ENCODE measurements at places on chromosomes 16 and 17. TPM values are rescaled to one million over a fixed set of nuclear protein-coding genes. Genes with fewer than 3 reads are reported as not detected.

Gene JMJD8
- total RNA-seq: 52.2 TPM

DNA sequence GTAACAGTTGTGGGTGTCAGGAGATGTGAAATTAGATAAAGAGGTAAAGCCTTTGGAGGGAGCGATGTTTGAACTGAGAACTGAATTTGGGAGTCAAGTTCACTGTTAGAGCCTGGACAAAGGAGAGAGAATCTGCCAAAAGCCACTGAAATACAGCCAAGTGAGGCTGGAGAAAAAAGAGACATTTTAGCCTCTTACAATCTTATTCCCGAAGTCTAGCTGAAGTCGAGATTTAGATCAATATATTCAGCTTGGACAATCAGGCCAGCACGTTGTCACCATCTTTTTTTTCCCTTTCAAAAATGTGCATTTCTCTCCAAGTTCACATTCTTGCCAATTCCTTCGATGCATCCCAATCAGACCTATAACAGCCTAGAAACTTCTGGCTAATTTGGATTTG is 312.2 kb downstream of the RBFOX1 start:
- H3K36me3 ChIP-seq: no peaks in the 10 kb centered on the region
- peaks cover 31% of the 10 kb centered on the region for H3K27me3 ChIP-seq
- no peak for DNase-seq
- H3K4me1 ChIP-seq: peaks cover 2% of the 10 kb centered on the region
- H3K4me3 ChIP-seq: no peak overlapping the region

- peak; percentile 14 for DNase-seq
- H3K36me3 ChIP-seq: no peaks in the 10 kb centered on the region
- H3K27me3 ChIP-seq: no peaks in the 10 kb centered on the region
- H3K4me1 ChIP-seq: no peaks in the 10 kb centered on the region
Observed at GRCh38 chr17:33686171-33686570, 393.1 kb upstream of the ASIC2 start.

DNA sequence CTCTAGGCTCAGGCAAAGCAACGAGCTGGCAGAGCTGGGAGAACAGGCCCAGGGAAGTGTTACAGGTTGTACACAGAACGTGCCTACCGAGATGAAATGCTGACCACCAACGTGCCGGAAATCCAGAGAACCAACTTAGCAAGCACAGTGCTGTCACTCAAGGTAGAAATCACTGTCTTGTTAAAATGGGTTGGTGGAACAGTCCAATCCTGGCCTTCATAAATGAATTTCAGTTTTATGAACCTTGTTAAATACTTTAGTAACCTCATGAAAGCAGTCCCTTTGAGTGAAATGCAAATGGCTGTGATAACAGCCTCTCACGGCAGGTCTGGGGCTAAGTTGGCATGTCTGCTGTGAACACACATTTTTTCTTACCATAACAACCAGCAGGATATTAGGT is 29.0 kb downstream of the ETV4 start:
- no peak overlapping the region for H3K4me3 ChIP-seq
- peak overlapping the region; percentile 21 for H3K27ac ChIP-seq
- H3K27me3 ChIP-seq: no peaks in the 10 kb centered on the region
- no peak for DNase-seq

- no peak for DNase-seq
- no peak overlapping the region for H3K4me3 ChIP-seq
- H3K27ac ChIP-seq: no peak overlapping the region
- peaks cover 9% of the 10 kb centered on the region for H3K4me1 ChIP-seq
Observed at GRCh38 chr16:51752438-51752995, 601.4 kb upstream of the SALL1 start.

DNA sequence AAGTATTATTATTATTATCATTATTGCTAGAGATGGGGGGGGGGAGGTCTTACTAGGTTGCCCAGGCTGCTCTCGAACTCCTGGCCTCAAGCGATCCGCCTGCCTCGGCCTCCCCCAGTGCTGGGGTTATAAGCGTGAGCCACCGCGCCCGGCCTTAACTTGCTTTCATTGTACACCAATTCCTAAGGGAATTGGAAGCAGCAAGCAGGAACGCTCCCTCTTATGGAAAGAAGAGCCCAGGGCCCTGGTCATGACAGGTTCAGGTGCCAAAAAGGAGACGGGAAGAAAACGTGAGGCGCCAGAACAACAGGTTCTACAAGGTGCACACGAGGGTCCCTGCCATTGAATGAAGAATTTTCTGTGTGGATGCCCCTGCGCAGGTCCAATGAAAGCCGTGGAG is 540 bp upstream of the RPL38 start:
- H3K27me3 ChIP-seq: peaks cover 35% of the 10 kb centered on the region
- H3K36me3 ChIP-seq: peaks cover 13% of the 10 kb centered on the region
- H3K4me1 ChIP-seq: peaks cover 17% of the 10 kb centered on the region
- peak overlapping the region; percentile 13 for H3K27ac ChIP-seq
- no peak for DNase-seq

DNA sequence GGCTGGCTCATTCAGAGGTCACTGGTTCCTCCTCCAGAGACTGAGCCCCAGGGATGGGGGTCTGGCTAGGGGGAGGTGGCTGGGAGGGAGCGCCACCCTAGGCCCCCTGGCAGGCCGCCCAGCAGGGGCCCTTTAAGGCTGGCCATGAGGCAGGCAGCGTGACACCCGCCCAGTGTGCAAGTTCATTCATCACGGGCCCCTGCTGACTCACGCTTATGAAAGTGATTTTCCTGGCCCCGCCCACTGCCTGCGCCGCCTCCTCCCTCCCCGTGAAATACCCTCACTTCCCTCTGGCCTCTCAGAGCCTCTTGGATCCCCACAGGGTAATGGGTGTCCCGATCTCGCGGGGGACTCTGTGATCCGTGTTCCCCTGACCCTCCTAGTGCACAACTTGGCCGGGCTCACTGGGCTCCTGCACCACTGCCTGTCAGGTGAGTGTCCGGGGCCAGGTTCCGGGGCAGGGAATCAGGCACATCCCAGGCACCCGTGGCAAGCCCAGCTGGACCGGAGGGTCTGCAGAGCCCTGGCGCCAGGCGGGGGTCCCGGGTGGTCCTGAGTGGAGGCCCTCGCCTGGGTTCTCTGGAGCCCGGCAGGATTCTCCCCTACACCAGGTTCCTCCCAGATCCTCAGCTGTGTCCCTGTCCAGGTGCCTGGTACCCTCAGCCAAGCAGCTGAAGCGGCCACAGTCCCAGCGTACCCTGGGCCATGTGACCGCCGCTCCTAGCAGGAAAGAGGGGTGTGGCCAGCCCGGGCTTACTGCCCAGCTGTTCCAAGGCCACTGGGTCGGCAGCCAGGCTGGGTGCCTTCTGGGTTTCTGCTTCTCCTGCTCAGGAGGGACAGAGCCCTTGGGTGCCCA is at the start of gene OSGIN1:
Gene OSGIN1, plus strand, starts transcription at position 301 of the 856 bp plus-strand sequence. CDS start 4,432 bp downstream, outside the sequence.
- DNase-seq: no peak
- peak within 1 kb of the TSS; percentile 87 for H3K27ac ChIP-seq
- no peaks in the 10 kb centered on the region for H3K36me3 ChIP-seq
- H3K4me3 ChIP-seq: peak within 1 kb of the TSS; percentile 55
- peaks cover 7% of the 10 kb centered on the region for H3K27me3 ChIP-seq
- H3K4me1 ChIP-seq: peaks cover 11% of the 10 kb centered on the region

DNA sequence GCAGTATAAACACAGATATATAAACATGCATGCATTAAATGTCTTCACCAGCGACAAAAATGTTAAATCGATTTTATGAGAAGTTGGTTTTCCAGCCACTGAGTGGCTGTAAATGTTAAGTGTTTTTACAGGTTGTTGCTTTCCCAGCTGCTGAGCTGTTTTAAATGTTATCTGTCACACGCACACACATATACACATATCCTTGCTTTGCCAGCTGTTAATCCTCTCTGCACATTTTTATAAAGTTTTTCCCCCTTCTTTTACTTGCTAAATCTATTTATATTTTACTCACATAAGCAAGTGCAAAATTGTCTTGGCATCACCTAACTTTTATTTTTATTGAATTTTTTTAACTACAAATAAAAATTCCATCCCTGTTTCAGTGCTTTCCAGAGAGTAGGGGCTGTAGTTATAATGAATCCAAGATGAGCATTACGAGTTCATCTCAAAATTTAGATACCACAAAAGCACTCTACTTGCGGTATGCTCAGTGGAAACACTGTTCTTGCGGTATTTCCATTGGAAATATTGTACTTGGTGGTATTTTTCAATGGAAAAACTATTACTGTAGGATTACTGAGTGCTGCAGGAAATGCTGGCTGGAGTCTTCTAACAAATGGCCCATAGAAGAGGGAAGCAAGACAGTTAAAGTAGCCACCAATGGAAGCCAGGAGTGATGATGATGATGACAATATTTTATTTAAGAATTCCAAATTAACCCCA is 124.9 kb upstream of the KCNJ16 start:
- no peaks in the 10 kb centered on the region for H3K4me1 ChIP-seq
- H3K36me3 ChIP-seq: no peaks in the 10 kb centered on the region
- no peaks in the 10 kb centered on the region for H3K27me3 ChIP-seq
- H3K27ac ChIP-seq: no peak overlapping the region
- no peak for DNase-seq

- H3K4me1 ChIP-seq: no peaks in the 10 kb centered on the region
- peak overlapping the region; percentile 90 for H3K27ac ChIP-seq
- H3K27me3 ChIP-seq: no peaks in the 10 kb centered on the region
- H3K36me3 ChIP-seq: peaks cover 22% of the 10 kb centered on the region
- H3K4me3 ChIP-seq: no peak overlapping the region
Observed at GRCh38 chr16:81696166-81696960, 82.7 kb upstream of the PLCG2 start.

DNA sequence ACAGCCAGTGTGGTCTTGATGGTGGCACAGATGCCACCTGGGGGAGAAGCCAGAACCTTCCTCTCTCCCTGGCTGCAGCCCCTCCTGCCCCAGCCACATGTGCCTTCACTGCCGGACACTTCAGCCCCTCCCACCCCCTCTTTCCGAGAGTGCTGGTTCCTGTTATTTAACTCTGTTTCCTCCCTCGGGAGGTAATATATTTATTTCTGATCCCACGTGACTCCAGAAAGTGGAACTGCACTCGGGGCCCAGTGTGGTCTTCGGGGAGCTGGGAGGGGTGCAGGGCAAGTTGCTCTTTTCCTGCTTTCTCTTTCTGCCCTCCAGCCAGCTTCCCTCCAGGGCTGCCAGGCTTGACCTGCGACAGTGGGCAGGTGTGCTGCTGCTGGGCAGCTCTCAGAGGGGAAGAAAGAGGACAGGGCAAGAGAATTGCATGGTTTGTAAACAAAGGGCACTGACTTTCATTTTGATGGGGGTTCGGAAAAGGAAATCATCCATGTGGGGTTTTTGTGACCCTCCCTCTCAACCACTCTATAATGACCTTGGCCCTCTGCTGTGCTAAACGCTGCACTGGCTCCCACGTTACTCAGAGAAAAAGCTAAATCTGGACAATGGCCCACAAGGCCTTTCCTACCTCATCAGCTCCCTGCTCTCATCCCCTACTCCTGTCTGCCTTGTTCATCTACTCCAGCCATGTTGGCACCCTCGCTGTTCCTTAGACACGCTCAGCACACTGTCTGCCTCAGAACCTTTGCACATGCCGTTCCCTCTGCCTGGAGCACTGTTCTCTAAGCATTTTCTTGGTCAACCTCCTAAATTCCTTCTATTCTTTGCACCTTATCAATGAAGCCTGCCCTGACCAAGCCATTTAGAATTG is 8.2 kb upstream of the CIITA start:
- no peak for DNase-seq
- H3K4me3 ChIP-seq: no peak overlapping the region
- H3K27ac ChIP-seq: no peak overlapping the region
- no peaks in the 10 kb centered on the region for H3K4me1 ChIP-seq
- H3K27me3 ChIP-seq: peaks cover 26% of the 10 kb centered on the region
- no peaks in the 10 kb centered on the region for H3K36me3 ChIP-seq

- peak overlapping the region; percentile 81 for H3K4me3 ChIP-seq
- H3K4me1 ChIP-seq: peaks cover 13% of the 10 kb centered on the region
- peaks cover 18% of the 10 kb centered on the region for H3K36me3 ChIP-seq
- peak overlapping the region; percentile 65 for H3K27ac ChIP-seq
- no peaks in the 10 kb centered on the region for H3K27me3 ChIP-seq
- peak; percentile 66 for DNase-seq
Observed at GRCh38 chr17:51166987-51167931, 1.0 kb downstream of the NME2 start.

DNA sequence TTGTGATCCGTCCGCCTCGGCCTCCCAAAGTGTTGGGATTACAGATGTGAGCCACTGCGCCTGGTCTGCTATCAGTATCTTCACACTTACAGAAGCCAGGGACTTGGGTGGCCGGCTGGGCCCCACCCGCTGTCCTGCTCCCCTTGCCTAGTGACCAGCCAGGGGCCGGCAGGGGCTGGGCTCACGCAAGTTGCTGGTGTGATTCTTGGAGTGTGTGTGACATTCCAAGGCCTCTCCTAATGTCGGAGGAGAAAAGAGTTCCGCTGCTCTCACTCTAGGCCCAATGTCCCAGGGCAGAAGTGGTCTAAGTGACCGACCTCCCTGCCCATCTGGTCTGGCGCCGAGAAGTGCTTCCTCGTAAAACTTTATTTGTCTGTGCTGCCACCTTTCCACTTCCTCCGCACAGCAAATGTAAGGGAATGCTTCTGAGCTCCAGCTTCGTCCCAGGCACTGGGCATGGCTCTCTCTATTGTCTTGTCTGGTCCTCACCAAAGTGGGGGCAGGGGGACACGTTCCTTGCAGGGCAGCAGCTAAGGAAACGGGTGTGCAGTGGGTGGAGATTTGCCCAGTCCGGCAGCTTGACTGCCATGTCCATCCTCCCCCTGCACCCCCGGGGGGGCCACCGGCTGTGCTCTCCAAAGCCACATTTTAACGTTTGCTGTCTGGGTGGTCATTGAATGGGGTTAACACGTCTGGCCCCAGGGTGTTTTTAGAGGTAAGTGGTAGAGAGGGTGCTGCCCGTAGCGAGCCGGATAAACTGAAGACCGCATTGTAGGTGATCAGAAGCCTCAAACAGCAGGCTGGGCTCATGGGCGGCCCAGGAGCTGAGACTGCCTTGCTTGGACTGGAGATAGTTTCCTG is 7.8 kb upstream of the GSE1 start:
- peaks cover 2% of the 10 kb centered on the region for H3K36me3 ChIP-seq
- DNase-seq: no peak
- peaks cover 41% of the 10 kb centered on the region for H3K4me1 ChIP-seq
- no peak overlapping the region for H3K4me3 ChIP-seq

- DNase-seq: no peak
- no peaks in the 10 kb centered on the region for H3K4me1 ChIP-seq
- no peak overlapping the region for H3K4me3 ChIP-seq
- H3K27ac ChIP-seq: no peak overlapping the region
Observed at GRCh38 chr17:47641202-47641601, 8.5 kb upstream of the KPNB1 start.

GRCh38 chr17:48282303-48282702 is 147.7 kb downstream of the SKAP1 start:
- no peaks in the 10 kb centered on the region for H3K27me3 ChIP-seq
- H3K36me3 ChIP-seq: no peaks in the 10 kb centered on the region

- peaks cover 14% of the 10 kb centered on the region for H3K4me1 ChIP-seq
- H3K27ac ChIP-seq: peak overlapping the region; percentile 88
- H3K36me3 ChIP-seq: no peaks in the 10 kb centered on the region
- no peak for DNase-seq
- no peaks in the 10 kb centered on the region for H3K27me3 ChIP-seq
Observed at GRCh38 chr16:24838554-24839266, 7.1 kb upstream of the SLC5A11 start.

DNA sequence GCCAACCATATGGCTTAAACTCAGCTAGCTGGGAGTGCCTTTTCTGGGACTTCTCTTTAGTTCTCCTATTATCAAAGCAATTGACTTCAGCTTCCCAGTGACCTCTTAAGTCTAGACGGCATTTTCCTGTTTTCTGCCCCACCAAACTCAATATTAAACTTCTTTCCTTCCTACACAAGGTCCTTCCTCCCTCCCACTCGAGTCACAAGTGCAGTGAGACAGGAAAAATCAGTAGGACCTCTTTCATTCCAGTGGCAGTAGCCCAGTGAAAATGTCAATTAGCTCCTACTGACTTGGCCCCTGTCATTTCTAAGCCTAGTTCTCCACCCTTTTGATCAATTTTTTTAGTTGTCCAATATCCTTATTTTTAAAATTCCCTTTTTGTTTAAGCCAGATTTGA is 9.6 kb upstream of the NACA2 start:
- H3K4me1 ChIP-seq: no peaks in the 10 kb centered on the region
- peaks cover 5% of the 10 kb centered on the region for H3K27me3 ChIP-seq
- H3K4me3 ChIP-seq: no peak overlapping the region
- DNase-seq: no peak
- H3K27ac ChIP-seq: no peak overlapping the region
